ENCODE measurements at places on chromosomes 16 and 17.
A peak's percentile ranks its signal among the peaks of the same experiment; 100 is the strongest.

DNA sequence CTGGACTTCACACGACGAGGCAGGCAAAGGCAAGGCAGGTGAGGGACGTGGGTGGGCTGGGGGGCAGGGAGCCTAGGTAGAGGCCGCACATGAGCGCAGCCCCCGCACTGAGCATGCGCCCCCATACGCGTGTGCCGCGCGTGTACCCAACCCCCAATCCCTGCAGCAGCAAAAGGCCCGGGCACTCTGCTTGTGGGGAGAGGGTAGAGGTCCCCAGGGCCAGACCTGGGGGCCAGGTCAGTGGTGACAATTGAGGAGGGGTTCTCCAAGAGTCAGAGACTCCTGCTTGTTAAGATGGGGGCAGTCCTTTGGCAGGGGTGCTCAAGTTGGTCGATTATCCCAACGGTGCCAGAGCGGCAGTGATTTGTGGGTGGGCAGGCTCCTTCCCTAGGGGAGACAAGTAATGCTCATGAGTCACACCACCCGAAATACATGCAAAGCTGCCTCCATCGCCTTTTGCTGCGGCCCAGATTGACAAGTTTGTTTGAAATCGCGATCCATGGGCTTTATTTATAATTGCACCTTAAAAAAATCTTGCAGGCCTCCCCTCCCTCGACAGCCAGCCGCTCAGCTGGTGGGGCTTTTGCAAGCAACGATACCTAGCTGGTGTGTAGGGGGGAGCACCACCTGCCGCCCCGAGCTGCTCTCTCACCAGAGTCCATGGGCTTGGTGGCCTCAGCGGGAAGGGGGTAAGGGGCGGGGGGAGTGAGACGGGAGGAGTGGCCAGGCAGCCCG, 1.1 kb upstream of the GIT1 start:
- no peak for DNase-seq

GRCh38 chr16:72560617-72561016, 388.7 kb upstream of the PMFBP1 start:
- DNase-seq: no peak

GRCh38 chr17:6279659-6280058, 155.3 kb downstream of the AIPL1 start:
- DNase-seq: no peak

DNA sequence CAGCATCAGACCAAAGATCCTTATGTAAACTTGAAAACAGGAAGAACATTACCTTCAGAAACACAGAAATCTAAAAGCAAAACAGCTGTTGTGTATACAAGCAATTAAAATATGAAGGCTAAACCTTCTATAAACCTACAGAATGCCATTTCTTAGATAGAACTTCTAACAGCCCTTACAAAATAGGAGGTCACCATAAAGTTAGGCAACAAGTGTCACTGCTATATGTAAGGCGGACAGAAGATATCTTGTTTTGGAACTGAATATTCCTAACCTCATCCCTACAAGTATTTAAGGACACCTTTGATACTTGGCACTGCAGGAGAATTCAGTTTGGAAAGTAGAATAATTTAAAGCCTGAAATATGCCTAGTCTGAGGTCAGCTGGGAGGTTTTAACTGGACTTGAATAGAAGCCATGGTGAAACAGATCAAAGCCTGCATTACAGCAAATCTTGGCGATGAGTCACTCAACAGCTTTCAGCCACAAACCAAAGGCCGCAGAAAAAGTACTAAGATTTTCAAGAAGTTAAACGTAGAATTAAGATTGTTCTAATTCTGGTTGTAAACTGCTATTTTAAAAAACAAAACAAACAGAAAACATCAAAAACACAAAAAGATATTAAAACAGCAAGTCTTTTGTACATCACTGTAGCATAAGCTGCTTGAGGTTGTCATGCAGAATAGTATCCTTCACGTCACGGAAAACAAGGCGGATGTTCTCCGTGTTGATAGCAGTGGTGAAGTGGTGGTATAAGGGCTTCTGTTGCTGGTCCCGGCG, 42.7 kb downstream of the GNA13 start:
- no peak for DNase-seq

DNA sequence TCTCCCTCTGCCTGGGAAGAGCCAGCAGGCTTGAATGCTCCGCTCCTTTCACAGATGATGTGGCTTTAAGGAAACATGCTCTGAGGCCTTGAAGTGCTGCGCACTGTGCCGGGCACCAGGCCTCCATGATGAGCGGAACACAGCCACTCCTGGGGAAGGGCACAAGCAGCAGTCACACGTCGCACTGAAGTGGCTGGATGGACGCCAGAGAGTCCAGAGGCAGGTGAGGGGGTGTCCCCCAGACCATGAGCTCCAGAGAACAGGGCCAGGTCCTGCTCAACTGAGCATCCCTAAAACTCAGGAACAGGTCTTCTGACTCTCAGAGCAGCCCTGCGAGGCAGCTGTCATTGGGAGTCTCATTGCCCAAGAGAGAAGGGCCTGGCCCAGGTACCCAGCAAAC, 35.6 kb downstream of the PEMT start:
- DNase-seq: no peak

DNA sequence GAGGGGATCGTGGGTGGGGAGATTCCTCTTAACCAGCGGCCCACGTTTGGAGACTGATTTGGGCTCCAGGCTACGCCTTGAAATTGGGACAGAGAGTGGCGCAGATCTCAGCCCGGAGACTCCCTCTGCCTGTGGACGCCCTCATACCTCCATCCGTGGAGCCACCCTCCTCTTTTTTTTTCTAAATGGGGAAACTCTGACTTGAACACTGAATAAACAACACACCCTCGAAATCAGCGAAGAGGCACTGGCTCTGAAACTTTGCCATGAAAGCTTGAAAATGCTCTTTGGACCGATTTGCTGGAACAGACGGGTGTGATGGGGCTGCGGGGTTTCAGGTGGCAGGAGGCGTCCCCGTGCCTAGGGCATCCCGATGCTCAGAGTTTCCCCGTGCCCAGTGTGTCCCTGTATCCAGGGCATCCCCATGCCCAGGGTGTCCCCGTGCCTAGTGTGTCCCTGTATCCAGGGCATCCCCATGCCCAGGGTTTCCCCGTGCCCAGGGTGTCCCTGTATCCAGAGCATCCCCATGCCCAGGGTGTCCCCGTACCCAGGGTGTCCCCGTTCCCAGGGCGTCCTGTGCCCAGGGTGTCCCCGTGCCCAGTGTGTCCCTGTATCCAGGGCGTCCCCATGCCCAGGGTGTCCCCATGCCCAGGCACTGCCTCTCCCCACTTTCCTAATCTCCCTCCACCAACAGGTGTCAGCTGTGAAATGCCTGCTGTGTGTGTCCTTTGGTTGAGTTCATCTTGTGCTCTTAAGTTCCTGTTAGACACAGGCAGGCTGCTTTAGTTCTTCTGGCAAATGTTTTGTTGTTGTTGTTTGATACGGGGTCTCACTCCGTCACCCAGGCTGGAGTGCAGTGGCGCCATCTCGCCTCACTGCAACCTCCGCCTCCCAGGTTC, 187.0 kb downstream of the SEC14L1 start:
- DNase-seq: no peak

- DNase-seq: peak; percentile 92
Measured at GRCh38 chr16:75555707-75556430, at the start of gene TMEM231. TMEM231 (minus strand) TSS chr16:75556252; CDS start chr16:75556209, 43 bp downstream.

DNA sequence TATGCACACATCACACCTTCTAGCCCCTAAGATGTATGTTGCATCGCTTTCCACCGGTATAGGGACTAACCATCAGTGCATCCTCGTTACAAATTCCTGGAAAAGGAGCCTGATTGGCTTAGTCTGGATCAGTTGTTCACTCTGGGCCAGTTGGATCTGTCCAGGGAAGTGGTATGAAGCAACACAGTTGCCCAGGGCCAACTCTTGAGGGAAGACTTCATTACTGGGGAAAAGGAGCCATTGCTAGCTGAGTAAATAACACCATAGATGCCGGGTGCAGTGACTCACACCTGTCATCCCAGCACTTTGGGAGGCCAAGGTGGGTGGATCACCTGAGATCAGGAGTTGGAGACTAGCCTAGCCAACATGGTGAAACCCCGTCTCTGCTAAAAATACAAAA, 275.2 kb upstream of the RBFOX1 start:
- no peak for DNase-seq

DNA sequence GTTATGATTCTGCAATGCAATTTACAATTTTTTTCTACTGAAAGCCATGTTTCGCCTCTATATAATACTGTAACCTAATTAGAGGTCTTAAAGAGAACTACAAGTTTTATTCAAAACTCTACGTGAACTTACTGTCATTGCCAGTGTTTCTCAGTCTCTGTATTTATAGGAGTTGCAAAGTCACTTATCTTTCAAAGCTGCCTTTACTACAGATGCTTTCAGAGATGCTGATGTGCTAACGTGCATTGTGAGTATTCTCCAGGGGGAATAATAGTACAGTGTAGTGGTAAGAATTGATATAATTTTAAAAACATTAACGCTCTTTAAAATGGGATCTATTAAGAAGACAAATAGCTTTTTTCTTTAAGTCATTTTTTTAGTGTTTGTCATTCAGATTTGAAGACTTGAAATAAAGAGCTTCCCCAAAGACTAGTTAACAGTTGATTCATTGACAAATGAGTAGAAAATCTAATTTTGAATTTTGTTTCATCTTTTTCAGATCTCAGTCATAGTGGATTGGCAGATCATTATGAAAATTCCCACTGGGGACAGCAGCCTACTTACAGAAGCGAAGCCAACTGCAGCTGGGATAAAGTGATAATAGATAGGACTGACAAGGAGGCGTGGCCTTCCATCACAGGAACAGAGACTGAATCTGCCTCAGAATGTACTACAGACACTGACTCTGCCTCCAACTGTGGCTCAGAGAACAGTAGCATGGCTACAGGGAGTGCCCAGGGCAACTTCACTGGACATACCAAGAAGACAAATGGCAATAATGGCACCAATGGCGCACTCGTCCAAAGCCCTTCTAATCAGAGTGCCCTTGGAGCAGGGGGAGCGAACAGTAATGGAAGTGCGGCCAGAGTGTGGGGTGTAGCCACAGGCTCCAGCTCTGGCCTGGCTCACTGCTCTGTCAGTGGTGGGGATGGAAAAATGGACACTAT, 79.9 kb downstream of the TMC6 start:
- DNase-seq: no peak

DNA sequence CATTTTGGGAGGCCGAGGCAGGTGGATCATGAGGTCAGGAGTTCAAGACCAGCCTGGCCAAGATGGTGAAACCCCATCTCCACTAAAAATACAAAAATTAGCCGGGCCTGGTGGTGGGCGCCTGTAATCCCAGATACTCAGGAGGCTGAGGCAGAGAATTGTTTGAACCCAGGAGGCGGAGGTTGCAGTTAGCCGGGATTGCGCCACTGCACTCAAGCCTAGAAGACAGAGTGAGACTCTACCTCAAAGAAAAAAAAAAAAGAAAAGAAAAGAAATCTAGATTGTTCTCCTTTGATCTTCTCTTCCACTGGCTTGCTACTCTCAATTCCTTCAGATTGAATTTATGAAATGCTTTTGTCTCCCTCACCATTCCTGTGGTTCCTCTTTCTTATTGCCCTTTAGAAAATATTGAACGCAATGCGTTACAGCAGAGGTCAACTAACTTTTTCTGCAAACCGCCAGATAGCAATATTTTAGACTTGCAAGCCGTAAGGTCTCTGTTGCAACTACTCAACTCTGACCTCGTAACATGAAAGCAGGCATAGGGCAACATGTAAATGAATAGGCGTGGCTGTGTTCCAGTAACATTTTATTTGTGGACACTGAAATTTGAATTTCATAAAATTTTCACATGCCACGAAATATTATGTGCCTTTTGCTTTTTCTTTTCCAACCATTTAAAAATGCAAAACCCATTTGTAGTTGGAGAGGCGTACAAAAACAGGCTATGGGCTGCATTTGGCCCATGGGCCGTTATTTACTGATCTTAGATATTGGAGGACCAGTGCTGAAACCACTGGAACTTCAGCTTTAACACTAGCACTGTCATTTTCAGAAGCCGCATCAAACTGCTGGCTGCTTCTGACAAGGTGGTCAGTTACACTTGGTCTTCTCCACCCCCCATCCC, 24.8 kb downstream of the PITPNC1 start:
- no peak for DNase-seq

DNA sequence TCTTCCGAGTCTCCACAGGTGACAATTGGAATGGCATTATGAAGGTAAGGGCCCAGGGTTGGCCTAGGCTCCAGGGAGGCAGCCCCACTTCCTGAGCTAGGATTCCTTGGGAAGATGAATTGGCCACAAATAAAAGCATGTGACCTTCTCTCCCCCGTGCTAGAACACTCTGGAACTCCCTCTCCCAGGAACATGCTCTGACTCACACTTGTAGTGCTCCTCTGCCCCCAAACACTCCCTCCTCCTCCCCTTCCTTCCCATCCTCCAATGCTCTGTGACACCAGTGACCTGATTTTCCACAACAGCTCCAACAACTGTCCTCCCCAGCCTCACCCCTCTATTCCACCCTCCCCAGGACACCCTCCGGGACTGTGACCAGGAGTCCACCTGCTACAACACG, 16.4 kb upstream of the ABCC3 start:
- no peak for DNase-seq

- DNase-seq: no peak
Measured at GRCh38 chr16:72210072-72210471, 38.1 kb upstream of the PMFBP1 start.

- DNase-seq: no peak
Measured at GRCh38 chr17:63071797-63072196, 105.8 kb downstream of the TANC2 start.

- no peak for DNase-seq
Measured at GRCh38 chr17:50573866-50574611, 13.5 kb downstream of the CACNA1G start.

- no peak for DNase-seq
Measured at GRCh38 chr17:75645501-75645888, 12.3 kb downstream of the SMIM5 start.

DNA sequence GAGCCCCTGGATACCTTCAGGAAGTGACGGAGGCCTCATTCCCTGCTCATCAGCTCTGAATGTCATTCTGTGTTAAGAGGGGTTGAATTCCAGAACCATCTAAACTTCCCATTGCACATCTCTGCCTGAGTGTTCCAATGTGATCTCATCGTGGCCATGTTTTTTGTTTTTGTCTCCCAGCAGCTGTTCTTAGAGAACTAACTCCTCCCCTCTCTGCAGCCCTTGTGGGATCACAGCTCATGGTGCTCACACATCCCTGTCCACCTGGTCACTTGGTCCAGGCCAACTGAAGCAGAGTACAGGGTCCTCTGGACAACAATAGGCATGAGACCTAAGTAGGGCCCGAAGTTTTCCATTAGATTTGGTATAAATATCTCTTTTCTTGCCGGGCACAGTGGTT, 6.0 kb upstream of the SYT17 start:
- DNase-seq: no peak

DNA sequence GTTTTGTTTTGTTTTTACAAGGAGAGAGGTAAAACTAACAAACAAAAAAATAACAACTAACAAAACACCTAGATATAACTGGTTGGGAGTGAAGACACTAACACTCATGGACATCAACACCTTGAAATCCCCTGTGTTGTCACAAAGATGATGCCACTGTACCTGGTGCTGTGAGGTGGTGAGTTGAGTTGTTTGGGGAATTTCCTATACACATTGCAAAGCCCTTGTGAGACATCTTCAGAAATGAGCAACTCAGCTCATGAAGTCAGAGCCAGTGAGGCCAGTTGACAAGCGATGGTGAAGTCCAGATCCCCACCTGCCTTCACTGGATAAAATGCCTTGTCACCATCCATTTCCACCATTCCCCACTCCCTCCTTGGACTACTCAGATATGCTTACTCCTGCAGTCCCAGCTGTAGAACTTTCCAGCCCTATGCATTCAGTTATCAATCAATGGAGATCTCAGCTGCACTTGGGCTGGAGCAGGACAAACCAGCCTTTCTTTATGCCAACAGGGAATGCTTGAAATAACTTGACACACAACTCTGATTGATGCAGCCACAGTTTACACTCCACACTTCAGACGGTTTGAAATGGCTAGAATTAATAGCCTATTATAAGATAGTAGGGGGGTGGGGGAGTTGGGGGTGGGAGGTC, 22.2 kb downstream of the ANKFN1 start:
- no peak for DNase-seq

GRCh38 chr16:15777533-15778203, 79.2 kb downstream of the MYH11 start:
- DNase-seq: no peak

Measured in GM18507 (cell line).